ENCODE measurements at places on chromosomes 6 and 20.

DNA sequence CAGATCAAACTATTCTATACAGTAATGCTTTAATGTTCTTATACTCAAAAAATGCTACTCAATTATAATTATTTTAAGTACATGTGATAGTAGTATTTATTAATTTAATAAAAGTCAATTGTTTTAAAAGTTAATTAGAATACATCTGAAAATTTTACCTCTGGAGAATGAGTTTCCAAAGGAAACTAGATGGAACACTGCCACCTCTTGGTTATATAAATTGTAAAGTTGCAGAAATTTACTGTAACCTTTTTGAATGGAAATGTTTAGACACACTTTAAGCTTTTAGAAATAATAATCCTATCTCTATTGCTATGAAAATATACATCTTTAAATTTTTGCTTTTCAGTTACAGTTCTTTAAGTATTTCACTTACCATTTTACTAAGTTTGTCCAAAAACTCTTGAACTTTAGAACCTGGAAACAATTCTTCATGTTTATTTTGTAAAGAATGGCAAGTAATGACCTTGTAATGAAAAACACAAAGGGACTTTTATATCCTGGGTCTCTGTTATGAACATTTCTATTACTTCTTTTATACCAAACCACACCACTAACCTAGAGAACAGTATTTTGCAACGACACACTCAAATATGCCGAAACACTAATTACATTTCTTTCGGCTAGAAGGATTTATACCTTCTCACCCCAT lies 10.9 kb upstream of the BMP5 start:
- DNase-seq = peak; percentile 52

- no peak for DNase-seq
Observed at GRCh38 chr6:128208851-128209580, 308.2 kb upstream of the THEMIS start.

DNA sequence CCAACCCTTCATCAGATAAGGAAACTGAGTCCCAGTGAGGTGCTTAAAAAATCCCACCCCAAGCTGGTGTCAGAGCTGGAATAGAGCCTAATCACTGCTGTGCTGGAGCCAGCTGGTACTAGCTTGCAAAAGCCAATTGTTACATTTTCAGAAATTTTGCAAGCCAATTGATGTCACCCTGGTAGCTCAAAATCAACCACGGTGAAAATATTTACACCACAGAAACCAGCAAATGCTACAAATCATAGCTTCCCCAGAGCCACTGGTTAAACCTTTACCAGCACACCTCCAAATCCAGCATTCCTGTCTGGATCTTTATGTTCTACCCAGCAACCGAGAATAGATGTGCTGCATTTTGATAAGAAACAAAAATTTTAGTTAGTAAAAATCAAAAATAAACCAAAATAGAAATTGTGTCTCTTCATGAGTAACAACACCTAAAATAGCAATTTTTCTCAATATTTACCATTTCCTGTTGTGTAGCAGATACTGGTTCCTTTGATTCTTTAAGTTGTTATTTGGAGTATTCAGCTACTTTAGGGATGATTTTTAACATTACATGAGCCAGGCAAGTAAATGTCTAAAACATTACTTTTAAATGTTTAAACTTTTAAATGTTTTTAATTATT lies 7.2 kb upstream of the LCA5 start:
- peak; percentile 79 for DNase-seq

GRCh38 chr6:149102324-149102723 lies 215.2 kb upstream of the TAB2 start:
- DNase-seq = no peak

DNA sequence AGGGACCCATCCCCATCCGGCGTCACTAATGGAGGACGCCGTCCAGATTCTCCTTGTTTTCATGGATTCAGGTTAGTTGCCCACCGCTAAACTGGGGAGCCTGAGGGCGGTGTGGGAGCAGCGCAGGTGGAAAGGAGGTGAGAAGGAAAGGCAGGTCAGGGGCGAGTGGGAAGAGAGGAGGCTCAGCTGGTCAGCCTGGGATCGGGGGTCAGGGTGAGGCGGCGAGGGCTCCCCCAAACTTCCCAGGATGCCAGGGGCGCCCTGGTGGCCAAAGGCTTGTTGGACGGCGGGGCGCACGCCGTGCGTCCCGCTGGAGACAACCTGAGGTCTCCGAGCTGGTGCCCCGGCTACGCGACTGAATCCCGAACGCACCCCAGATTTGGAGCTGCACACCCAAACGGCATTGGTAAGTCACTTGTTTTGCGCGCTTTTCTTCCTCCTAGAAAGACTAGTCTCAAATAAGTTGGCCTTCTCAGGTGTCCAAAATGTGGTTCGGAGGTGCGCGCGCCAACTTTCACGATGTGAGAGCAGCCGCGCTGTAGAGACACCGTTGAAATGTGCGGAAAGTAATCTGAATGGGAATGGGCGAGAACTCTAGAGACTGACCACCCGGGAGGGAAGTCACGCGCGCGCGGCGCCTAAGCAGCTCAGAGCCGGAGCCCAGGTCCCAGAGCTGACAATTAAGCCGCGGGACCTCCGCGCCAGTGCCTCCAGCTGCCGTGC lies 9.7 kb downstream of the GNAS-AS1 start:
- no peak for DNase-seq

GRCh38 chr6:21533678-21534077 lies 59.9 kb upstream of the SOX4 start:
- no peak for DNase-seq

GRCh38 chr20:6784210-6784631 lies 16.7 kb downstream of the BMP2 start:
- no peak for DNase-seq

GRCh38 chr6:2646346-2646745 lies 104.4 kb downstream of the MYLK4 start:
- no peak for DNase-seq

DNA sequence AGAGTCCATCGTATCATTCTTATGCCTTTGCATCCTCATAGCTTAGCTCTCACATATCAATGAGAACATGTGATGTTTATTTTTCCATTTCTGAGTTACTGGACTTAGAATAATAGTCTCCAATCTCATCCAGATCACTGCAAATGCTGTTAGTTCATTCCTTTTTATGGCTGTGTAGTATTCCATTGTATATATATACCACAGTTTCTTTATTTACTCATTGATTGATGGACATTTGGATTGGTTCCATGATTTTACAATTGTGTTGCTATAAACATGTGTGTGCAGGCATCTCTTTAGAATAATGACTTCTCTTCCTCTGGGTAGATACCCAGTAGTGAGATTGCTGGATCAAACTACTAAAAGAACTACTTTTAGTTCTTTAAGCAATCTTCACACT lies 21.0 kb upstream of the TFB1M start:
- DNase-seq = no peak

GRCh38 chr6:31076611-31077010 lies 35.8 kb downstream of the C6orf15 start:
- peak; percentile 14 for DNase-seq

DNA sequence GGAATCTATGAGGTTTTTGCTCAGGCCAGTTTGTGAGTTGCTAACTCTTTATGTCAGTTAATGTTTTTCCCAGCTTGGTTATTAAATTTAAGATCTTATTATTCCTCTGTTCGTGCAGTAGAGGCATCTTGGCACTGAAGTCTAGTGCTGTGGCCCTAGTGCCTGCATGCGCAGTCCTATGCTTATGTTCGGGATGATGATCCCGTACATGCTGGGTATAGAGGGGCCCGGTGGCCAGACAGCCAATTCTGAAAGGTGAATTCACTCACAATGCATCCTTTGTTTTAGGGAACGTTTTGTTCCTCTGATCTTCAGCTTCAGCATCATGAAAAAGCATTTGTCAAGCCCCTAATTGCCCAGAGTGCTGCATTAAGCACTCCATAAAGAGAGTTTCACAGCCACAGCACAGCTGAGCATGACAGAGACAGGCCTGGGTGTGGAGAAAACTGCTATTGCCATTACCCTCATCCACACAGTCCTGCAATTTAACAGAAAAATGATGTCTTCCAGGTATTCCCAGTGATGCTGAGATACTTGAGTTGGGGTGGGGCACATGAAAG lies 39.8 kb upstream of the BACH2 start:
- DNase-seq = no peak

DNA sequence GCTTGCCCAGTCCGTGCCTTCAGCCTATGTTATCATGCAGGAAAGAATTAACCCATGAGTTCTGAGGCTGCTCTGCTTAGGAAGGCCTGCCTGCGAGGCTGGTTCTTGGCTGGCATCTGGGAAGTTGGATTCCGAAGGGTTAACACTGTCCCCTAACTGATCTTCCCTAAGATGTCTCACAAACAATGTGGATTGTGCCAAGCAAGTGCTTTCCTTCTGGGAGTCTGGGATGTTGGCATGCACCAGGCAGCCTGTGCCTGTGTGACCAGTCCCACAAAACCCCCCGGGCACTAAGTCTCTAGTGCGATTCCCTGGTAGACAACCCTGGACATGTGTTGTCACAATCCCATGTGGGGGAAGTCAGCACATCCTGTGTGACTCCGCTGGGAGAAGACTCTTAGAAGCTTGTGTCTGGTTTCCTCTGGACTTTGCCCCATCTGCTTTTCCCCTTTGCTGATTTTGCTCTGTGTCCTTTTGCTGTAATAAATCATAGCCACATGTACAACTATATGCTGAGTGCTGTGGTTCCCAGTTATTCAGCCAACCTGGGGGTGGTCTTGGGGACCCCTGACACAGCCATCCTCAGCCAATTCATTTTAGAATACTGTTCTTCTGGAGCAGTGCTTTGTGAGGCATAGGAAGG lies 83.8 kb downstream of the SLC22A23 start:
- DNase-seq = peak; percentile 23

- DNase-seq = no peak
Observed at GRCh38 chr20:9480066-9480465, 34.3 kb upstream of the LAMP5 start.

DNA sequence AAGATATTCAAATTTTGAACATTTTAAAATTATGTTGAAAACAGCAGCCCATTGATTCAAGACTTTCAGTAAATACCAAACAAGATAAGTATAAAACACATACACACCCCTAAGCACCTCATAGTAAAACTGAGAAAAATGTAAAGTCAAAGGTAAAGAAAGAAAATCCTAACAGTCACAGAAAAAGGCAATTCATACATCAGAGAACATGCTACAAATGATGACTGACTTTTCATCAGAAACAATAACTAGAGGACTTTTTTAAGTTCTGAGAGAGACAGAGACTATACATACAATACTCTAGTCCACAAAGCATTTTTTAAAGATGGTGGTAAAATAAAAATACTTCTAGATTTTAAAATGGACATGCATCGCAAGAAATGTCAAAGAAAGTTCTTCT lies 111.0 kb downstream of the PFDN4 start:
- DNase-seq = no peak

GRCh38 chr6:25637960-25638434 lies 14.0 kb upstream of the SCGN start:
- DNase-seq = peak; percentile 100

- no peak for DNase-seq
Observed at GRCh38 chr20:45510242-45510862, 5.1 kb downstream of the SPINT3 start.

GRCh38 chr20:36969478-36970186 lies 18.1 kb upstream of the SAMHD1 start:
- no peak for DNase-seq

GRCh38 chr6:33578588-33579011 lies 1.5 kb downstream of the BAK1 start:
- DNase-seq = no peak

GRCh38 chr6:158662607-158662953 lies 12.7 kb downstream of the SYTL3 start:
- no peak for DNase-seq

DNA sequence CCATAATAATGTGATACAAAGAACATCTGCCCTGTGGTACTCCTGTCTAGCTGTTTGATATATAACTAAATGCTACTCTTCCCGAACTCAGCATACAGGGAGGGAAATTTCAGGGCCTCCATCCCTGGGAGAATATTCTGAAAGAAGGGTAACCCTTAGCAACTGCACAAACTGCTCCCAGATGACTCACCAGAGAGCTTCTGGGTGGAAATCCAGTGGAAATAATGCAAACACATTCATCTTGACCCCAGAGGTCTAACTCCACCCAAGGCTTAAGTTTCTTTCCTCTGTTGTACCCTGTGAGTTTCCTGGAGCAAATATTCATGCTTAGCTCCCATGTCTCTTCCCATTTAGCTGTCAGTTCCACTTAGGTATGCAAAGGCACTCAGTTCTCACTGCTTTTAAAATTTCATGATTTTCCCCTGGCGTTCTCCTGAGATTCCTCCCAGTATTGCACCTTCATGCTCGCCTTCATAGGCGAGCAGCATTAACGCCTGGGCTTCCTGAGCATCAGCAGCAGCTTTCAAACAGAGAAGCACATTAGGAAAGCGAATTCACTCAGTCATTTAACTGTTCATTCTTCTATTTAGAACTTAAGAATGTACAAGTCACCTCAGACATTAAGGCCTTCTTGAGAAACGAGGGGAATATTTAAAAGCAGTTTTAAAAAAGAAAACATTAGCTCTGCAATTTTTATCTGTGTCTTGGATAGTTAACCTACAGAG lies 43.8 kb upstream of the LAMA4 start:
- peak; percentile 7 for DNase-seq

GRCh38 chr6:108888052-108888451 lies 39.8 kb downstream of the ARMC2 start:
- DNase-seq = peak; percentile 53

DNA sequence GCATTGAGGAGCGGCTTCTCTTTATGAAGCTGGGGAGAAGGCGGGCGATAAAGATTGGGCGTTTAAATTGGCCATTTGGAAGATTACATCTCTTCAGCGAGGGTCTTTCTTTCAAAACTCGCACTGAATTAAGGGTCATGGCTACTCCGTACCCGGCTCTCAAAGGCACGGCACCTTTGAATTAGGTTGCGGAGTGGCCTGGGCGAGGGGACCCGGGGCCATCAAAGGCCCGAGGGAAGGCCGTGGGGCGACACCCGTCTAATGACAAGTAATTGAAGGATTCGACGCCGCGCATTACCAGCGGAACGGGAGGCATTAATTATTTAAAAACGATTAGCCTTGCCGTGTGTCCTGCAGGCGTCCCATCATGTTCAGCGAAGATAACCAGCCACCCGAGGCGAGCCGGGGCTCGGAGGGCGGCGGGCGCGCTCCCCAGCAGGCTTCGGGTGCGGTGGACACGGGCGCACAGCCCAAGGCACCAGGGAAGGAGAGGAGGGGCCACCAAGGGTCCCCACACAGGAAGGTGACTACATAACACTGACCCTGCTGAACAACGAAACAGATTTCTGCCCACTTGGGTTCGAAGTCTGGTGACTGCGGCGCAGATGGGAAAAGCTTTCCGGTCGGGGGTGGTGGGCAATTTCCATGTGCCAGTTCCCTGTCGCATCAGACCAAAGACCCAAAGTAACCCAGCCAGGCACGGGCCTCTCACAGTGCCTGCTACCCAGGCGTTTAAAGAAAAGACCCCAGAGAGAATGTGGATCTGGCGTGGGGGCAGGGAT lies 7.4 kb downstream of the FOXA2 start:
- peak; percentile 84 for DNase-seq

GRCh38 chr6:46876126-46876525 lies 45.6 kb downstream of the ADGRF5 start:
- DNase-seq = peak; percentile 99

DNA sequence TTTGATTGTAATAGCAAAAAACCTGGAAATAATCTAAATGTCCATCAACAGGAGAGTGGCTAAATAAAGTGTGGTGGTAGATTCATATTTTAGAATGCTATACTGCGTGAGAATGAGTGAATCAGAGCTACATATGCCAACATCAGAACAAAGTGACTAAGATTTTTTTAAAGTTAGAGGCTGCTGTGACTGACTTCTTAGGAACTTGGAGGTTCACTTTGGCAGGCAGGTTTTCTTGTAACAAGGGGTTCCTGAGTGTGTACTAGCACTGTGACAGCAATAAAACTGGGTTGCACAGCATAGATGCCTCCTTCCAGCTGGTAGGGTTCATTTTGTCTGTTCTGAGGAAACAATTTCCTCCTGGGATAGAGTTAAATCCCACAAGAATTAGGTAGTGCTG lies 75.3 kb upstream of the ENPP5 start:
- DNase-seq = no peak

Measured in NCI-H69 (cell line).